Stimulated activated CD8-positive, alpha-beta memory T cell treated with anti-CD3 and anti-CD28 coated beads, Interleukin-7, amount 100 ng/mL, for 1 hour (primary cell): ENCODE measurements at places on chromosomes 6 and 20.

- DNase-seq: no peak
These were observed 209.8 kb upstream of the FOXA2 start for GRCh38 chr20:22794200-22794599.

DNA sequence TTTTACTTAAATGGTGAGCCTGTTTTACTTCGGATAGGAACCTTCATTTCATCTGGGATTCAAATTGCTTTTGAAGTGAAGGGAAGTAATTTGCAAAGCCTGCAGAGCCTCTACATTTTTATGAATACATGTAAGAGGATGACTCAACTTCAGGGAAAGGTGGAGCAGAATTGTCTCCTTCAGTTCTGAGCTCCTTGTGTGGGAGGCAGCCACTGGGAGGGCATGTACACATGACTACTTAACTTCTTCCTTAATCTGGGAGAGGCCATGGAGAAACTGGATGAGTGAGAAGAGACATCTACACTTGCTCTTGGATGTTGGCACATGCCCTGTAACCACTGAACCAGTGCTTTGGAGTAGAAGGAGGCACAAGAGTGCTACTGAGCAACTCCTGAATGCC lies 145.1 kb upstream of the NRSN1 start:
- no peak for DNase-seq

DNA sequence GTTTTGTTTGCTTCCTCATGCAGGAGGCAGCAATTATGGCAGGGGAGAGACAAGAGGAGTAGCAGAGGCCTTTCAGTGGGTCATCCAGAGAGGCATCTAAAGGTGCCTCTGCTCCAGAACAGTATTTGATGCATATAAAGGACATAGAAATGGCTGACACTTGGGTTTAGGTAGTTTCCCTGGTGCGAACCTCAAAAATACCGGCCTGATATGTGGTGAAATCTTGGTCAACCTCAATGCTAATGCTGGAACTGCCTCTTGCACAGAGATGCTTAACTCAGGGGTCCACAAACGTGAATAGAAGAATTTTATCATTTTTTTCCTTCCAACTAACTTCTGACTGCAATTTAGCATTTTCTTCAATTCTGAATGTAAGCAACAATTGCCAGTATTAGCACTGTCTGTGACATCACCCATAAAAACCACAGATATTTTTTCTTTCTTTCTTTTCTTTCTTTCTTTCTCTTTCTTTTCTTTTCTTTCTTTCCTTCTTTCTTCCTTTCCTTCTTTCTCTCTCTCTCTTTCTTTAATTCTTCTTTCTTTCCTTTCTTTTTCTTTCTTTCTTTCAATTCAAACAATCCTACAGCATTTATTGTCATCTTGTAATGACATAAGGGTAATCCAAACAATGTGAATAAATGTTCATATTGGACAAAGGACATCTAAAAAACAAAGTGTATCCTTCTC lies 180.0 kb upstream of the UST start:
- DNase-seq: no peak

- DNase-seq: no peak
These were observed 37.1 kb downstream of the SLC17A1 start for GRCh38 chr6:25794784-25795183.

- no peak for DNase-seq
These were observed 721.4 kb downstream of the RFPL4B start for GRCh38 chr6:113068570-113068969.

DNA sequence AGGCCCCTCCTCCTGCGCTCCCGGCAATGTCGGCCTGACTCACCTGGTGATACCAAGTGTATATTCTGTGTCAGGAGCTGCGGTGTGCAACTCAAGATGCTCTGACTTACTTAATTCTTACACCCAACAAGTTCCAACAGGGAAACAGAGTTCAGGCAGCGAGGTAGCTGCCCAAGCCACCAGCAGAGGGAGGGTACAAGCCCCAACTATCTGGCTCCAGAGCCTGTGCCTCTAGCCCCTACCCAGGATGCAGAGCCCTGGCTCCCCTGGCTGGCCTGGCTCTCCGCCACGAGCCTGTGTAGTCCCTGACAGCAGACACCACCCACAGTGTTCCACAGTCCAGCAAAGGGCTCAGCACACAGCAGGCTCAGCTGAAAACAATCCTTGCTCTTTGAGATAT lies 34.9 kb downstream of the C20orf203 start:
- DNase-seq: no peak

GRCh38 chr20:11205769-11206362 lies 532.1 kb upstream of the JAG1 start:
- no peak for DNase-seq

GRCh38 chr6:79208816-79209215 lies 25.7 kb downstream of the HMGN3 start:
- no peak for DNase-seq

GRCh38 chr6:49923826-49924225 lies 40.1 kb downstream of the DEFB114 start:
- DNase-seq: no peak

DNA sequence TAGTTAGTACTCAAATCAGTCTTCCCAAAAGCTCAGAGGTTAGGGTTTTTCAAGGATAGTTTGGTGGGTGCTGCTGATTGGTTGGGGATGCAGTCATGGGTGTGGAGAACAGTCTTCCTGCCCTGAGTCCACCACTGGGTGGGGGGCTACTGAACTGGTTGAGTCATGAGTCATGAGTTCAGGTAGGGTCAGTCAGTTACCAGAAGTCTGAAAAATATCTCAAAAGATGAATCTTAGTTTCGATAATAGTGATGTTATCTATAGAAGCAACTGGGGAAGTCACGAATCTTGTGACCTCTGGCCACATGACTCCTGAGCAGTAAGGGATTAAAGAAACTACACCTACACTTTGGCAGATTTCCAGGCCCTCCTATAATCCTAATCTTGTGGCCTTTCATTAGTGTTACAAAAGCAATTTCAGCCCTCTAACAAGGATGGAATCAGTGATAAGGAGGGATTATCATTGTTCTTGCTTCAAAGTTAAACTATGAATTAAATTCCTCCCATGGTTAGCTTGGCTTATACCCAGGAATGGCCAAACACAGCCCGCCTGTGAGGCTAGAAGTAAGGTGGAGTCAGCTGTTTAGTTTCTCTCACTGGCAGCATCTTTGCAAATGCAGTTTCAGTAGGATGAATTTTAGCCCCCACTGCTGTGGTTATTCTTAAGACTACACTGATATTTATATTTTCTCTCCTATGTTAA lies 33.3 kb upstream of the NKAIN2 start:
- no peak for DNase-seq

DNA sequence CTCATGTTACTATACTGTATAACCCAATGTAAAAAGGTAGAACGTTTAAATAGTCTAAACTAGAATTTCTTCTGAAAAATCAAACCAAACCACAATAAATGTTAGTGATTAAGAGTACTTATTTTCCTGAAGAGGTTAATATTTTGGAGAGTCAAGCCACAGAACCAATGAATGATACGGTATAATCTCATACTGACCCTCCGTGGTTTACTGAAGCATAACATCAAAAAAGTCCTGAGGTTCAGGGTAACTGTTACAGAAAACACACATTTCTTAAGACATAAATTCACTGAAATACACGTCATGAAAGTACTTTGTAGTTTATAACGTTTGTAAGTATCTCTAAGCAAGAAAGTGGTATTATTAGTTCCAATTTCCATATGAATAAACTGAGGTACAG lies 28.9 kb downstream of the ESF1 start:
- DNase-seq: no peak
